ENCODE measurements at places on chromosomes 16 and 17.

- no peak for DNase-seq
These were observed 716.9 kb downstream of the KCNJ18 start for GRCh38 chr17:22409160-22409751.

- peak; percentile 69 for DNase-seq
These were observed at the start of gene MPP2 for GRCh38 chr17:43907425-43907981. MPP2 (minus strand) TSS chr17:43907536; CDS start chr17:43904460, 3,076 bp downstream.

DNA sequence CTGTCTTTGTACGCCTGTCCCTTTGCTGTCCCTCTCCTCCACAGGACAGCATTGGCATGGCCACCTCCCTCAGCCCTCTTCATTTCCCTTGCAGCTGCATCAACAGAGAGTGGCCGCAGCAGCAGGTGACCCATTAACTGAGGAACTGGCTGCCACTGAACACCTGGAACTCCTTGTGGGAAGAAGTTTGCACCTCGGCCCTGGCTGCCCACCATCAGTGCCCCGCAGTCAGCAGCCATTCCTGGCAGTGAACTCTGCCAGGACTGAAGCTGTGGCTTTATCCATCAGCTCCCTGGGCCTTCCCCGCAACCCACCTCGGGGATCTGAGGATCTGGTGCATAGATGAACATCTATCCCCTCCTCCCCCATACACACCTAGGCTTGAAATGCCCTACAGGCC, 13.1 kb upstream of the RNF135 start:
- no peak for DNase-seq

DNA sequence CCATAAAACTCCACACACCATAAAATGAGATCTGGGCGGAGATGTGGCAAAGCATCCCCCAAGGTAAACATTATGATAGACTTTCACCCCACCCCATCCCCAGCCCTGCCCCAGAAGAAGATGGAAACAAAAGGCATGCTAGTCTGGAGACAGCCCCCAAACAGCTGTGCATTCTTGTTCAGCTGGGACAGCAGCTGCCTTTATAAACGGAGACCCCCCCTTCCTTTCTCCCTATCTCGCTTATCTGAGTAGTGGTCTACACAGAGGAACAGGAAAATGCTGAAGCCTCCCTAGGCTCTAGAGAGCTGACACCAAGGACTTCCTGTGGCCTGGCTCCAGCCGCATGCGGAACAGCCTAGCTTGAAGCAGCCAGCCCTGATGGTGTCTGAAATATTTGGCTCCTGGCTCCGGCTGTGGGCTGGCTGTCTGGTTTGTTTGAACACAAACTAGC, 190.3 kb upstream of the ANKFN1 start:
- DNase-seq, result no peak

DNA sequence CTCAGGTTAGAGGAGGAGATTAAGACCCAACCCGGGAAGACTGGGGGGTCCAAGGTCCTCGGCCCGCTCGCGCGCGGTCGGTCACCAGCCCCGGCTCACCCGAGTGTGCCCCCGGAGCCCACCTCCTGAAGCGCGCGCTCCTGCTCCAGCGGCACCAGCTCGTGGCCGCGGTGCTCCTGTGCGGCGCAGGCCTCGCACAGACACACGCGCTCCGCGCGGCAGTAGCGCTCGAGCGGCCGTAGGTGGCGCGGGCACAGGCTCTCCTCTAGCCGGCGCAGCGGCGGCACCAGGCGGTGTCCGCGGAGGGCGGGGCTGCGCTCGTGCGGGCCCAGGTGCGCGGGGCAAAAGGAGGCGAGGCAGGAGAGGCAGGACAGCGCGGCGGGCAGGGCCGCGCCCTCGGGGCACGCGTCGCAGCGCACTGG, 618 bp downstream of the TRIM47 start:
- DNase-seq, result peak; percentile 52
